ENCODE measurements at places on chromosomes 13 and 19.

DNA sequence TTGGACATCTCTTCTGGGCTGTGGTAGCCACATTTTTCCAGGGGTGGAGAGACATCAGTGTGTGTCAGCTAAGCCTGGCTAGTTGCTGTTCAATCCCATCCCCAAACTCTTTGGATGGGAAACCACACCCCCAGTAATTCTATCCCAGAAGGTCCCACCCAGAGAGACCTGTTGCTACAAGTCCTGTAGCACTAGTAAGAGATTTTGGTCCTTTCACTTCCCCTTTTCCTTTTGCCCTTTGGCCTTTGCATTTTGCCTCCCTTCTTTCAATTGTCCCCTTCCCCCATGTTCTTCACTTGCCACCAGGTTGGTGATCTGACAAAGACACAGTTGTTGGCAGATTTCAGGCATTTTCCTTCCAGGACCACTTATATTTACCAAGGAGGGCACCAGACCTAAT, 3.8 kb downstream of the CBY2 start:
- DNase-seq = no peak

DNA sequence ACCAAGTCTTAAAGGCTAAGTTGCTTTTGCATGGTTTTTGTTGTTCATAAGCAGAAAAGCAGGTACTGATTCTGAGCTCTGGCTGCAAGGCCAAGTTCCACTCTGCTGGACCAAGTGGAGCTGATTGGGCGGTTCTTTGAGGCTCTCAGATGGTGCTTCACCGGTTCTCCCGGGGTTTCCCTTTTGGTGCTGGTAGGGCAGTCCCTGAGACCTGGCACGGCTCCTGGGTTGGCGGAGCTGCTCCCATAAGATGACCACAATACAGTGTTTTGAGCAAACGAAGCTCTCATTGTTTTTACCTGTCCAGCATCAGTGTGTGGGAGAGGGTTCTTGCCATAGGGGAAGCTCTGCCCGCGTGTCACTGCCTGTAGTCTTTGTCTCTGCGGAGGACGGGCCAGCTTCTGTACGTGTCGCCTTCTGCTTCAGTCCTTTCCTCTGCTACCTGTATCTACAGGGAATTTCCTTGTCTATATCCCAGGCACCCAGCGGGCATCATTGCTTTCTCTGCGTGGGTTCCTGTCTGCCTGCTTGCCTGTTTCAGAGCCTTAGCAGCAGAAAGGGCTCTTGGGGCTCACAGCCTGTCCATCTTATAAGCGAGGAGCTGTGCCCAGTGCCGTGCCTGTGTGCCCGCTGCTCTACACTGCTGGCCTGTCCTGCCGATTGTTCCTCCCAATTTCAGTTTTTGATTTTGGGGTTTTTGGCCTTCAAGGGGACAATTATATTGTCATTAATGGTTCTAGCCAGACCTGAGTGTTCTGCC, 2.3 kb downstream of the U2AF2 start:
- no peak for DNase-seq

- no peak for DNase-seq
These were observed 13.8 kb upstream of the ZNF724 start for GRCh38 chr19:23263870-23264590.

- DNase-seq = no peak
These were observed 206.1 kb downstream of the DNAJC15 start for GRCh38 chr13:43229506-43229905.

GRCh38 chr13:95704510-95704909, 27.6 kb downstream of the DNAJC3 start:
- DNase-seq = no peak

GRCh38 chr19:49119411-49120324, at the start of gene PPFIA3:
Gene PPFIA3, plus strand, starts transcription at chr19:49119544. Its CDS starts 8,330 bp downstream, at chr19:49127874.
- no peak for DNase-seq

DNA sequence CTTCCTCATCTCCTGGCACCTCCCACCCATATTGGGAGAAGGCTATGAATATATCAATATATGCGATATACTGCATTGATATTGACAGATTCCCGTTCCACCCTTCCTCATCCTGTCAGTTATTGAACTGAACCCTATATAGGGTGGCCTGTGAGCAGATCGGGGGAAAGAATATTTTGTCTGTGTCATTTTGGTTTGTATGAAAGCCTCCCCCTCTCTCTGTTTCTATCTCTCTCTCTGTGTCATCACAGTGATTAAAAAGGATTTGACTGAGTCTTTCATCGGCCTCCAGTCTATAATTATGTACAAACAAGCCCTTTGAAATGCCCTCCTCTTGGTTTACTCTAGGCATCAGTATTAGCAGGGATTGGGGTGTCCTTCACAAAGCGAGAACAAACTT, 35.7 kb downstream of the RASL11A start:
- DNase-seq = no peak

All from activated T-cell treated with anti-CD3 and anti-CD28 coated beads for 1 hour (primary cell).